ENCODE measurements at places on chromosomes 6 and 20. TPM values are rescaled to one million over a fixed set of nuclear protein-coding genes. Genes with fewer than 3 reads are reported as not detected.

DNA sequence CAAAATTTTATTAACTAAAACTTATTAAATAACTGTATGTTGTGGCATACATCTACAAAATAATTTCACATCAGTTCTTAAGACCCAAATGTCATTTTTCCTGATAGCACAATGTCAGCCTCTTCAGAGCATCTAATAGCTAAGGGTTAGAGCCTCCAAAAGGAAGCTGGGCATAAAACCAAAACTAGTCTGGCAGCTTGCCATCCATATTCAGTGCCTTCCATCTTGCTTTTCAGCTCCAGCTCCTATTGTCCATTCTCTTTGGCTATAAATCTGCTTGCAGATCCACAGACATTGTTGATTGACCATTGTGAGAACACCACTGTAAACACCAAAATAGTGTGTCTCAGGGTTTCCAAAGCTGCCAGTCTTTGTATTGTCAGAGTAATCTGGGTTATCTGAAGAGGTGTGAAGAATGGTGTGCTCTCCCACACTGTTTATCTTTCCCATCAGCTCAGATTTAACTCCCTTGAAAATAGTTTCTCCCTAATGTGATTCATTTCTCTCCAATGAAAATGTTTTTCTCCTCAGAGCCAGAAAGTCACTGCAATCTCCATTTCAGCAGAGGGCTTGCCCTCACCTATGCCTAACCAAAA lies 154.8 kb upstream of the KCNQ5 start:
- DNase-seq = no peak

DNA sequence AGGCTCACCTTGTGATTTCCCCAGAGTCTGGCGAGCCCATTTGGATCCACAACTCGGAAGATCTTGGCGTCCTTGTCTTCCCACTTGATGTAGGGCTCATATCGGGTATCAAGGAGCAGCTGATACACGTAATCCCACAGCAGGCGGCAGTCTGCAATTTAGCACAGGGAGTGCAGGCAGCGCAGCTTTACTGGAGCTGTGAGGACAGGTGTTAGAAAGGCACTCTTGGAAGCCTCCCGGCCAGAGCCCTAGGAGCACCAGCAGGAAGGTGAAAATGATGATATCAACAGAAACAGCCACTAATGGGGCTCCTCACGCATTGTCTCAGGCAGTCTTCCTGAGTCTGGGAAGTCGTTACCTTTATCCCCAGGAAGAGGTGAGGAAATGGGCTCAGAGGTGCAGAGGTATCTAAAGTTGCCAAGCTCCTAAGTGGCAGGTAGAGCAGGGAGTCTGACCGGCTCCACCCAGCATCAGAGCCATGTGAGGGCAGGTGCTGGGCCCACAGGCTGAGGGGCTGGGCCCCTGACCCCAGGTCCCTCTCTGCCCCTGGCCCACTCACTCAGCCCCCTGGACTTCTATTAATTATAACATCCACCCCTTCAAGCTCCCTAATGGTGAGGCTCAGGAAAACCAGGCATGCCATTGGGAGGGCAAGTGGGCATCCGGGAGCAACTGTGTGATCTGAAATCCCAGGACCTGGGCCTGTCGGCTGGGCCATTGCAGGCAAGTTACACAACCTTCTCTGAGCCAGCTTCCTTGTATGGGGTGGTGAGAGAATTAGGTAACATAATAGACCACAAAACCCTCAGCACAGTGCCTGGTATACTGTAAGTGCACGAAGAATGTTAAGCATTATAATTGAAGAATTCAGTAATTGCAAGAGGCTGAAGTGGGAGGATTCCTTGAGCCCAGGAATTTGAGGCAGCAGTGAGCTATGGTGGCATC lies 18.3 kb downstream of the ETV7 start:
- peak; percentile 31 for DNase-seq

E2F1 gene
- total RNA-seq = 1.5 TPM

GRCh38 chr6:134235937-134236751 lies 81.8 kb downstream of the SGK1 start:
- no peak for DNase-seq

DNA sequence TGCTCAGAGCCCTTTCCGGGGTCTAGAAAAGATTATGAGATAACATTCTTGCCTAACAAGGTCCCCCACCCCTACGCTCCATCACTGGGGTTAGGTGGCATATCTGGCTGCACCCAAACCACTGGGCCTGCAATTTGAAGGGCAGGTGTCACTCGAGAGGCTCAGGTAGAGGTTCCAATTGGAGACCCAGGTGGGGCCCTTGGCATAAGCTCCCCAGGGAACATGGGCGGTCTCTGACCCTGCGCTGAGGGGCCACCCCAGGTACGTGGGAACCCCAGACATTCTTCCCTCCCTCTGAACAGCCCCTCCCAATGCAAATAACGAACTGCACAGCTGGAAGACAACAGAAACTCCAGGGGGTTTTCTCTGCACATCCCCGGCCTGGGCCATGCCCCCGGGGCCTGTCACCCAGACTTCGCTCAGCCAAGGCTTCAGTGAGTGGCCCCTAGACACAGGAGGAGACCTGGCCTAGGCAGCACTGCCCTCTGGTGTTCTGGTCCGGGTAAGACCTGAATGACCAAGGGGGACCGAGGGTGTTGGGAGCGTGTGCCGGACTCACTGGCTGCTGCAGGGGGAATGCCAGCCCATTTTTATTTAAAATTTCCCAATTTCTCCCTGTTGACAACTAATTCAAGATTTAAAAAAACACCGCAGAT lies 47.5 kb downstream of the DSTN start:
- peak; percentile 87 for DNase-seq
